ENCODE measurements at places on chromosomes 13 and 19.

GRCh38 chr19:46192992-46193650, 36.4 kb upstream of the IGFL1 start:
- H3K27me3 ChIP-seq = peaks cover 76% of the 10 kb centered on the region
- H3K27ac ChIP-seq = no peak overlapping the region
- no peaks in the 10 kb centered on the region for H3K36me3 ChIP-seq

DNA sequence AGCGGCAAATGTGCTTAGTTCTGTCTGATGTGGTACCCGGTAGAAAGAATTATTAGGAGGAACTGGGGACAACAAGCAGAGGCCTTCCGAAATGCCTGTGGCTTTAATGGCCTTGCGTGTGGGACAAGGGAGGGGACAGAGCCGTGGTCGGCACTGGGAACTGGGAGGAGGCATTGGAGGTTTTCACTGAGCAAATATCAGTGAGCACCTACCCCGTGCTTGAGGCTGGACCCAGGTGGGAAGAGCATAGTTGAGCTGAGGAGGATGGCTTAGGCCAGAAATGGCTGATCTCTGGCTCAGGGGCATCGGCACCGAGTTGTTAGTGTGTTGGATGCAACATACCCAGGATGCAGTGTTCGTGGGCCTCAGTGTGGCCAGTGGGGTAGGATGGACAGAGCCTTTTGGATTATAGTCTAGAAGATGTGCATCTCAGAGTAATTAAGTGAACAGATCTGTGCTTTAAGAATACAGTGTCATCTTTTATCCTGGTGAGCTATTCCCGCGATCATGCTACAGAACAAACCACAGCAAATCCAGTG, 201.3 kb downstream of the TEX29 start:
- no peak overlapping the region for H3K4me3 ChIP-seq
- no peak overlapping the region for H3K27ac ChIP-seq
- H3K27me3 ChIP-seq = no peaks in the 10 kb centered on the region
- H3K36me3 ChIP-seq = no peaks in the 10 kb centered on the region
- DNase-seq = no peak

- no peaks in the 10 kb centered on the region for H3K4me1 ChIP-seq
- no peak for DNase-seq
- H3K36me3 ChIP-seq = no peaks in the 10 kb centered on the region
- no peak overlapping the region for H3K27ac ChIP-seq
- no peaks in the 10 kb centered on the region for H3K27me3 ChIP-seq
- no peak overlapping the region for H3K4me3 ChIP-seq
Measured at GRCh38 chr13:40251343-40252032, 415.0 kb downstream of the FOXO1 start.

DNA sequence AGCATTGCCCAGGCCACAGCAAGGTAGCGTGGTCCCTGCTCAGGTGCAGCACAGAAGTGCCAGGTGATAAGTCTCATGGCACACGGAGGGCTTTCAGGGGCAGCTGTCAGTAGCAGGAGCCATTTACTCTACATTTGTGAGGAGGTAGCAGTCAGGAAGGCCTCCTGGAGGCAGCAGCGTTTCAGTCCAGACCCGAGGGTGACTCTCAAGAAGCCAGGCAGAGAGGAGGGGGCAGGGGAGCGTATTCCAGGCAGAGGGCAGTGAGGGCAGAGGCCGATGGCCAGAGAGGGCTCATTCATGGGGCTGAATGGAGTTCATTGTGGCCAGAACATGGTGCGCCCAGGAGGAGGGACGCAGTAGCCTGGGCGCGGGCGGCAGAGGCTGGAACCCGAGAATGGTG, 8.9 kb downstream of the PIAS4 start:
- H3K27ac ChIP-seq = no peak overlapping the region
- DNase-seq = no peak
- no peak overlapping the region for H3K4me3 ChIP-seq
- H3K4me1 ChIP-seq = peaks cover 35% of the 10 kb centered on the region
- H3K36me3 ChIP-seq = peaks cover 36% of the 10 kb centered on the region

DNA sequence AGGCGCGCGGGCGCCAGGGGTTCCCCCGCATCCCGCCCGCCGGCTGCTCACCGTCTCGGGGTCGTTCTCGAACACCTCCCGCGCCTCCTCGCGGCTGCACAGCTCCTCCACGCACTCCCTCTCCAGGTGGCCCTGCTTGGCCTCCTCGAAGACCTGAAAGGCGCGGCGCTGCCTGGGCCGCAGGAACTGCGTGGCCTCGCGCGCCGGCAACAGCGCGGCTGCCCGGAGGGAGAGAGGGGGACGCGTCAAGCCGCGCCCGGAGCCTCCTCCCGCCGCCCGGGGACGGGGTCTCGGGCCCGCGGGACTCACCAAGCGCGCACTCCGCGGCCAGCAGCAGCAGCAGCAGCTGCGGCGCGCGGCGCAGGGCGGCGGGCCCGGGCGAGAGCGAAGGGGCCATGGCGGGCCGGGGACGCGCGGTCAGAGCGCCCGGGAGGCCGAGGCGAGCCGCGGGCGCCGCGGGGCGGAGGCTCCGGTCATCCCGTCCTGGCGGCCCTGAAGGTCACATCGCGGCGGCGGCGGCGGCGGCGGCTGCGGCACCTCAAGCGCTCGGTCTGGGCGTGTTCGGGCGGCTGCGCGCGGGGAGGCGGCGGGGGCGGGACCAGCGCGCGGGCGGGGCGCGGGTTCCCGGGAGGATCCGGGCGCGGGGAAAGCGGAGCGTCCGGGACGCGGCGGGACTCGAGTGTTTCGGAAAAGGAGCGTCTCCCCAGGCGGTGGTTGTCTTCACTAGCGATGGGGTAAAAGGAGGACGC, at the start of gene GAS6:
TSS of gene GAS6 (minus strand) at position 553 of the 749 bp plus-strand sequence. CDS start at position 397, 156 bp downstream.
- peaks cover 55% of the 10 kb centered on the region for H3K27me3 ChIP-seq
- no peak for DNase-seq
- no peaks in the 10 kb centered on the region for H3K36me3 ChIP-seq
- peak within 1 kb of the TSS; percentile 27 for H3K4me3 ChIP-seq

GRCh38 chr19:50833117-50833801, at the start of gene KLK15:
TSS of gene KLK15 (minus strand) at chr19:50833574. CDS start at chr19:50831492, 2,082 bp downstream.
- no peak for DNase-seq
- peaks cover 15% of the 10 kb centered on the region for H3K4me1 ChIP-seq
- no peak within 1 kb of the TSS for H3K4me3 ChIP-seq
- no peaks in the 10 kb centered on the region for H3K36me3 ChIP-seq
- H3K27me3 ChIP-seq = peaks cover 71% of the 10 kb centered on the region

GRCh38 chr13:105201351-105201750, 1334.1 kb downstream of the EFNB2 start:
- no peaks in the 10 kb centered on the region for H3K4me1 ChIP-seq
- H3K27ac ChIP-seq = no peak overlapping the region
- no peak overlapping the region for H3K4me3 ChIP-seq

GRCh38 chr13:97246596-97247158, 24.5 kb downstream of the MBNL2 start:
- H3K4me3 ChIP-seq = no peak overlapping the region
- no peak for DNase-seq
- H3K27me3 ChIP-seq = no peaks in the 10 kb centered on the region
- no peak overlapping the region for H3K27ac ChIP-seq
- H3K36me3 ChIP-seq = no peaks in the 10 kb centered on the region

DNA sequence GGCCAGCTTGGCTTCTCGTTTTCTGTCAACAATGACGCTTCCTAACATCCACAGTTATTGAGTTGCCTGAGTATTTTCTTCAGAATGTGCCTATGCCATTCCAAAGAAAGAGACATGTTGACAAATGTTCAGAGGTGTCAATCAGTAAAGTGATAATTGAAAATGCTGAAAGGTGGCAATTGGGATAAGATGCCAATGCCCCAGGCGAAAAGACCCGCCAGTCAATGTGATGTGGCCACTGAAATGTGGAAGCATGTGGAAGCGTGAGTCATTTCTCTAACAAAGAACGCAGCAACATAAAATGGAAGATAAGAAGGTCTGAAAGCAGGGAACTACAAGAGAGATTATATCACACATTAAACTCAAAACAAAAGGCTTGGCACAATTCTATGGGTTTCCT, 882.2 kb upstream of the SLC10A2 start:
- H3K4me1 ChIP-seq = no peaks in the 10 kb centered on the region
- H3K36me3 ChIP-seq = no peaks in the 10 kb centered on the region
- no peak overlapping the region for H3K27ac ChIP-seq

DNA sequence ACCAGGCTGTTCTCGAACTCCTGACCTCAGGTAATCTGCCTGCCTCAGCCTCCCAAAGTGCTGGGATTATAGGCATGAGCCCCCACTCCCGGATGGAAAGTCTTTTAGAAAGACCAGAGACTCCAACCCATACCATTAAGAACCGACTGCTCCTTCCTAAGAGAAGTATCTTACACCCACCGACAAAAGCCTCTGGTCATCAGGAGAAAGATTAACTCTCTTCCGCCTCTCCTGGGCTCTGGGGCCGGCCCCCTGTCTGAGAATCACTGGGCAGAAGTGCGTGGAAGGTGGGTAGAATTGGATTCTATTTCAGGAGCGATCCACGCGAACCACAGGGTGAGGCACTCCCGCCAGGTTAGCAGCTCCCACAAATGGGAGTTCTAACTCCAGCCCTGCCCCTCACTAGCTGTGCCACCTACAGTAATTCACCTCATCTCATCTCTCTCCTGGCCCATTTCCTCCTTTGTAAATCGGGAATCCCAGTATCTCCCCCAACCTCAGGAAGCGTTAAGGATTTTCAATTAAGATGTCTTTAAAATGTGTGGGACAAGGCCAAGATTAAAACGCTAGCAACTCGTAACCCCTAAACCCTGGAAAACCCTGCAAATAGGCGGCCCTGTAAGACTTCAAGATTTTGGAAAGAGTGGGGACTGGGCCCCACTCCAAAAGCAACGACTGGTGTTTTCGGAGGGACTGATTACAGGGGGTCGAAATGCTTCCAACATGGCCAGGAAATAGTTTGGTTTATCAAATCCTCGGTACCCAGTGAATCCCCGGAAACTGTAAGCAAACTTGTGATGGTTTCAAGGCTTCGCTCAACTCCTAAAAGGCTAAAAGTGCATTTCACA, 1.3 kb downstream of the HNRNPL start:
- H3K27ac ChIP-seq = peak overlapping the region; percentile 96
- peaks cover 29% of the 10 kb centered on the region for H3K4me1 ChIP-seq
- H3K36me3 ChIP-seq = peaks cover 50% of the 10 kb centered on the region
- H3K27me3 ChIP-seq = no peaks in the 10 kb centered on the region
- DNase-seq = no peak

- no peaks in the 10 kb centered on the region for H3K27me3 ChIP-seq
- H3K27ac ChIP-seq = no peak overlapping the region
- no peak for DNase-seq
Measured at GRCh38 chr13:103625194-103625593, 559.0 kb upstream of the SLC10A2 start.

DNA sequence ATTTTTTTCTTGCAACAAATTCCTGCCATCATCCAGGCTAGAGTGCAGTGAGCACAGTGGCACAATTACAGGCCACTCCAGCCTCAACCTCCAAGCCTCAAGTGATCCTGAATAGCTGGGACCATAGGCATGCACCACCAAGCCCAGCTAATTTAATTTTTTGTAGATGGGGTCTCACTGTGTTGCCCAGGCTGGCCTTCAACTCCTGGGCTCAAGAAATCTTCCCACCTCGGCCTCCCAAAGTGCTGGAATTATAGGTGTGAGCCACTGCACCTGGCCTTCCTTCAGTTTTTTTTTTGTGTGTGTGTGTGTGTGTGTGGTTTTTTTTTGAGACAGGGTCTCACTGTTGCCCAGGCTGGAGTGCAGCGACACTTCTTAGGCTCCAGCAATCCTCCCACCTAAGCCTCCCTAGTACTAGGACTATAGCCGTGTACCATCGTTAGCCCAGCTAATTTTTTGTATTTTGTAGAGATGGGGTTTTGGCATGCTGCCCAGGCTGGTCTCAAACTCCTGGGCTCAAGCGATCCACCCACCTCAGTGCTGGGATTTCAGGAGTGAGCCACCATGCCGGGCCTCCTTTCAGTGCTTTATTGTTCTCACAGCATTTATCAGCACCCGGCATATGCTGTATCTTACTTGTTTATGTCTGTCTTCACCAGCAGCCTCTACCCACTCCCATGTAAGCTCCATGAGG, 5.9 kb upstream of the SRRM5 start:
- H3K36me3 ChIP-seq = peaks cover 3% of the 10 kb centered on the region
- H3K4me1 ChIP-seq = no peaks in the 10 kb centered on the region
- no peak overlapping the region for H3K4me3 ChIP-seq
- H3K27me3 ChIP-seq = no peaks in the 10 kb centered on the region

GRCh38 chr13:102376318-102376717, 25.5 kb downstream of the FGF14 start:
- no peaks in the 10 kb centered on the region for H3K4me1 ChIP-seq
- H3K4me3 ChIP-seq = no peak overlapping the region
- no peaks in the 10 kb centered on the region for H3K36me3 ChIP-seq
- no peak for DNase-seq

DNA sequence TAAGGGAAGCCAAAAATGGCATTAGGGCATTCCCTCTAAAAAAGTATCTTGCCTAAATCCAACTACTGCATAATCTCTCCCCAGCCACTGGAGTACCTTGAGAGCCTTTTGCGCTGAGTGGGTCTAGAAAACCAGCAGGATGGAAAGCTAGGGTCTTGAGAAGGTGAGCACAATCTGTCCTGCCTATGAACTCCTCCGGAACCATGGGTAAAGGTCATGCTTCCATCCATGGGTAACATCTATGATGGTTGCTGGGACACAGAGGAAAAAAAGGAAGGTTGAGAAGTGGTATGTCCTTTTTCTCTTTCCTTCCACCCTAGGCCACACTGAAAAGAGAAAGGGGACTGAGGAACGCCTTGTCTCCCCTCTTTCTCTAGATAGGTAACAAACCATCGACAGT, 52.4 kb downstream of the ZNF676 start:
- no peak for DNase-seq
- no peaks in the 10 kb centered on the region for H3K4me1 ChIP-seq
- H3K27me3 ChIP-seq = no peaks in the 10 kb centered on the region
- H3K27ac ChIP-seq = no peak overlapping the region
- no peak overlapping the region for H3K4me3 ChIP-seq

- peak within 1 kb of the TSS; percentile 80 for H3K27ac ChIP-seq
- peak within 1 kb of the TSS; percentile 55 for H3K4me3 ChIP-seq
- H3K4me1 ChIP-seq = peaks cover 12% of the 10 kb centered on the region
- peak; percentile 21 for DNase-seq
Measured at GRCh38 chr19:57708641-57709361, at the start of gene ZNF154. TSS of gene ZNF154 (minus strand) at chr19:57709204. CDS start at chr19:57708971, 233 bp downstream.

- H3K4me3 ChIP-seq = no peak overlapping the region
- H3K4me1 ChIP-seq = no peaks in the 10 kb centered on the region
- no peaks in the 10 kb centered on the region for H3K27me3 ChIP-seq
- no peaks in the 10 kb centered on the region for H3K36me3 ChIP-seq
Measured at GRCh38 chr19:30852168-30852567, 480.0 kb downstream of the ZNF536 start.

GRCh38 chr19:10553943-10554381, 10.3 kb downstream of the ATG4D start:
- peak overlapping the region; percentile 73 for H3K27ac ChIP-seq
- H3K36me3 ChIP-seq = peaks cover 35% of the 10 kb centered on the region
- H3K4me1 ChIP-seq = peaks cover 38% of the 10 kb centered on the region
- no peak overlapping the region for H3K4me3 ChIP-seq
- no peaks in the 10 kb centered on the region for H3K27me3 ChIP-seq
- DNase-seq = peak; percentile 63

DNA sequence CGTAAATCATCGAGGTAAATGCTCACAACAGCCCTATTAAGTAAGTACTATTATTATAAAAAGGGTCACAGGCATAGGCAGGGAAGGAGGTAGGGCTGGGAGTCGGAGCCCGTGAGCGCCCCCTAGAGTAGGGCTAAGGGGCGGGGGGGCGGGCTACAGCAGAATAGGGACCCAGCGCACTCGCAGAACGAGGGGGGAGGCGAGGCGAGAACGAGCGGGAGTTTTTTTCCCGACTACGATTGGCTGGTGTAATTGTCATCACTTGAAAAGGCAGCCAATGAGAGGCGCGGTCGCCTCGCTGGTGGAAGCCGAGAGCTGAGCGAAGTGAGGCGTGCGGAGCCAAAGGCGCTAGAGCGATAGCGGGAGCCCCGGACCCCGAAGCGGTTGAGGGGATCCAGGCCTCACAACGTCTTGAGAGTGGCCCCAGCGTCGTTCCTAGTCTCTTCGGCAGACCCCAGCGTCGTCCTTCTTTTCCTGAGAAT, 24.2 kb downstream of the KEAP1 start:
- no peaks in the 10 kb centered on the region for H3K27me3 ChIP-seq
- peak; percentile 90 for DNase-seq
- H3K4me3 ChIP-seq = peak overlapping the region; percentile 54
- H3K36me3 ChIP-seq = no peaks in the 10 kb centered on the region
- peak overlapping the region; percentile 40 for H3K27ac ChIP-seq

Data from T-cell (primary cell).